Psoas muscle (tissue), 8 donors: ENCODE measurements at places on chromosomes 2 and 18. TPM values are rescaled to one million over a fixed set of nuclear protein-coding genes. Genes with fewer than 3 reads are reported as not detected.

The ACTR3 gene
- 104 TPM for polyA plus RNA-seq

The MSH2 gene
- 8.3 TPM for polyA plus RNA-seq

The BMP10 gene
- not detected for polyA plus RNA-seq

The FBXO41 gene
- 0.09 TPM for polyA plus RNA-seq

The RNF152 gene
- polyA plus RNA-seq, result 0.65 TPM

The RAPGEF4 gene
- 0.83 TPM for polyA plus RNA-seq

The MRPS5 gene
- polyA plus RNA-seq, result 112 TPM

The RAB6C gene
- 0.04 TPM for polyA plus RNA-seq

The ACOXL gene
- polyA plus RNA-seq, result 0.01 TPM

The KCNJ13 gene
- not detected for polyA plus RNA-seq

The TMEM198 gene
- 3.7 TPM for polyA plus RNA-seq

The GDF7 gene
- polyA plus RNA-seq, result 0.04 TPM

The CNDP1 gene
- polyA plus RNA-seq, result 0.04 TPM

The CDH19 gene
- polyA plus RNA-seq, result 0.24 TPM

The FIGN gene
- 0.08 TPM for polyA plus RNA-seq

The MTIF2 gene
- polyA plus RNA-seq, result 31.8 TPM

The PKDCC gene
- 186 TPM for polyA plus RNA-seq

The GKN1 gene
- 0.23 TPM for polyA plus RNA-seq

The NETO1 gene
- 0.09 TPM for polyA plus RNA-seq

The MEP1B gene
- polyA plus RNA-seq, result 0.16 TPM

The LYG1 gene
- polyA plus RNA-seq, result 3.0 TPM

The CRYBA2 gene
- not detected for polyA plus RNA-seq

The LTBP1 gene
- 7.4 TPM for polyA plus RNA-seq

The NT5DC4 gene
- polyA plus RNA-seq, result not detected

The IL1RL1 gene
- polyA plus RNA-seq, result 2.9 TPM

The SATB2 gene
- polyA plus RNA-seq, result 1.6 TPM

The RMDN2 gene
- polyA plus RNA-seq, result 3.3 TPM

The HOXD13 gene
- polyA plus RNA-seq, result not detected

The TNFAIP6 gene
- 1.7 TPM for polyA plus RNA-seq

The SLC30A3 gene
- 0.09 TPM for polyA plus RNA-seq

The KCTD1 gene
- polyA plus RNA-seq, result 2.8 TPM

The POTEC gene
- not detected for polyA plus RNA-seq

The SCYGR4 gene
- polyA plus RNA-seq, result not detected

The PREB gene
- 125 TPM for polyA plus RNA-seq

The DSC3 gene
- 0.06 TPM for polyA plus RNA-seq
